ENCODE measurements at places on chromosomes 1 and 21.

DNA sequence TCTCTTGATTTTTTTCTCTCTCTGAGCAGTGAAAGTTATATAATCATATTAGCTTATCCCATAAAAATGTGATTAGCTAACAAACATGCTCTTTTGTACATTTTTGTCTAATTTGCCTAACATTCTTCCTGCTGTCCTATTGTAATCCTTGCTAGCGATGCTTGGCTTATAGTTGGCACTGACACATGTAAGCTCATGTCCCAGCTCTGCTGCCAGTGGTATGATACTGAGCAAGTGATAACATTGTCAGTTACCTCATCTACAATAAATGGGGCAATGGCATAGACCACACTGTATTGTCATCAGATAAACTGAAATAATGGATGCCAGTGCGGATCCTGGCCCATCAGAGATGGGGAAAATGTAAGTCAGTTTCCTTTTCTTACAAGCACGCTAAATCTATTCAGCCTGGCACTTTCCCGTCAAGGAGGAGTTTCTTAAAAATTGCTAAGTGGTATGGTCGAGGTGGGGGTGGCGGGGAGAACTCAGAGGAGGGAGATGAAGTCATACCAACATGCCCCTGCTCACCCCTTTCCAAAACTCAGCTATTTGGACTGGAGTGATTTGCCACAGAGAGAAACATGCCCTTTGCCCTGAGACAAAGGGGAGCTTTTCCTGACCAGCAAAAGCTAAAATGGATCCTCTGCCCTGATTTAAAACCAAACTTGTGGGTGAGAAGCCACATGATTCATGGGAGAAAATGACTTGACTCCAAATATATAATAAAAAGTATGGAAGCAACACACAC lies 1.3 kb downstream of the FYB2 start:
- no peak for DNase-seq

DNA sequence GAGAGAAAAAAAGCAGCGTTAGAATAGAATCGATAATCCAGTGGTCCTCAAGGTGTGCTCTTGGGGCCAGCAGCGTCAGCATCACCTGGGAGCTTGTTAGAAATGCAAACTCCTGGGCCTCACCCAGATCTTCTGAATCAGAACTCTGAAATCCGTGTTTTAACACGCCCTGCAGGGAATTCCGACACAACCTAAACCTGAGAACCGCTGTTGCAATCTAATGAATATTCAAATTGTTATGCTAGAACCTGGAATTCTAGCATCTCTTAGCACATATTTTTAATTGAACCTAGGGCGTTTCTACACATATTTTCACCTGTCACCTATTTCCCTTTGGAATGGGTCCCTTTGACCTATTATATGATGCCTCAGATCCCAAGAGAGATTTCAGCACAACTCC lies 175.7 kb downstream of the PSMG1 start:
- DNase-seq = no peak

DNA sequence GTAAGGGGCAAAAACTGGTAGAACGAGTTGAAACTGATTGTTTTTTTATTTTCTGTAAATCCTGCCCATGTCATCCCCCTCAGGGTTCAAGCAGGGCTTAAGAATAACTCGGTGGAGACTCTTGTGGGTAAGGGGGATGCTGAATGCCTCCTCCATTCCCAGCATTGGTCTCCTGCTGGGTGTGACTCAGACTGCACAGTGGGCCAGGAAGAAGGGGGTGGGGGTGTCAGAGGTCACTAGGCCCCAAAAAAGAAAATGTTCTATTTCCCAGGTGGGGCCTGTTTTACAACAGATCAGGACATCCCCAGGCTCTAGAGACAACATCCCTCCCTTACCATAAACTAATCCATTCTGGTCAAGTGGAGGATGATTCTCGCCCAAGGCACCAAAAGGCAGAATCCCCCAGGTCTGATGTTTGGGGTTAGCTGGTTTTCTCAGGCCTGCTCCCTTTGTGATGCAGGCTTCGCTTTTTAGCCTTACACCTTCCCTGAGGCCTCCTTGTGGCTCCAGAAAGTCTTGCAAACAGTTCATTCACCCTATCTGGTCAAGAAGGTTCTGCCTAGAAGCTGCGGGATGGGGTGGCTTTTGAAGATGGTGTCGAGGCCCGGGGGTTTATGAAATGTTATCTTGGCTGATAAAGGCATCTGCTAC lies 10.7 kb upstream of the GRHL3 start:
- no peak for DNase-seq

DNA sequence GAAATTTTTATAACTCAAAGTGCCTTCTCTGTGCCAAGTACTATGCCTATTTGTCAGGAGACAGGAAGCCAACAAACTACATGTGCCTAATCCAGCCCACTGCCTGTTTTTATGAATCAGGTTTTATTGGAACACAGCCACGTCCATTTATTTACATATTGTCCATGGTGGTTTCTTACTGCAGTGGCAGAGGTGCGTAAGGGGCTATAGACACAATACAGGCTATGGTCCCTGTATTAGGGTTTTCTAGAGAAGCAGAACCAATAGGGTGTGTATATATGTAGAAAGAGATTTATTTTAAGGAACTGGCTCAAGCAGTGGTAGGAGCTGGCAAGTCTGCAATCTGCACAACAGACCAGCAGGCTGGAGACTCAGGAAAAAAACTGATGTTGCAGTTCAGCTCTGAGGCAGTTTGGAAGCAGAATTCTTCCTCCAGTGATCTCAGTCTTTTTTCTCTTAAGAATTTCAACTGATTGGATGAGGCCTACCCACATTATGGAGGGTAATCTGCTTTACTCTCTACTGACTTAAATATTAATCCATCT lies 15.4 kb downstream of the PPIE start:
- DNase-seq = no peak

DNA sequence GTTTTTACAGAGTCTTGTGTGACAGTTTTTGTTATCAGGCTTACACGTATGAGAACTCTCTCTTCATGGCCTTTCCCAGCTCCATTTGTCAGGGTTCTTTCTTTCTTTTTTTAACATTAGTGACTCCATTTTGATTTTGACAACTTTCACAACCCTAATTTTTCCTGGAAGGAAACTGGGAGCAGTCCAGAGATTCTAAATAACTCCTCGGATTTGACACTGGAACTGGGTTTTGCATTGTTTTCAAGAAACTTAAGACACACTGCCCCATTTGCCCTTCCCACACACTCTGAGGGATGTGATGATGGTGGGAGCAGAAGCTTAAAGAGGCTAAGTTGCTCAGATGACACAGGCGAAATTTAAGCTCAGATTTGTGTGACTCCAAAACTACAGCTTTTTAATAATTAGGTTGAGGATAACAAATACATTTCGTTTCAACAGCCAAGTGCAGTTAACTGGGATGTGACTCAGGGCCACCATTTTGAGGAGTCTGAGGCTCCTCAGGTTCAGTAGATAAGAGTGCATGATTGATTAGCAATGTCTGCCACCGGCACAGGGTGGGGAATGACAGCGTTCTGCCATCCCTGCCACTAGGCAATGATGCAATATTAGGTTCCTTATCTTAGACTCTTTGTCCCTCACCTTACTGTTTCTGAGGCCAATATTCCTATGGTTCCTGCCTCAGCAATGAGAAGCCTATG lies 95.1 kb upstream of the ATP1A1 start:
- DNase-seq = no peak

DNA sequence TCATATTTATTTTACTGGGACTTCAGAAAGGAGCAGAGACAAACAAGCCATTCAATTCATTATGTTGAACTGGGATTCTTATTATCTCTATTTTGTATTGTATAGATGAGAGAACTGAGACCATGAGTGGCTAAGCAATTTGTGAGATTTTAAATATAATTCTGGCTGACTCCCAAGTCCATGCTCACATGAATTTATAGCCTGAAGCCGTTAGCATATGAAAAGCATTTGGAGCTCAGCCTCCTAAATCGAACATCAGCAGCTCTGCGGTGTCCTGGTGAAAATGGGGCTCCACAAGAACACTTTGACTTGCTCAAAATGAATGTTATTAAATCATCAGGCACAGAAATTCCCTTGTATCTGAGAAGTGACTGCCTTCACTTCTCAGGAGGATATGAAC lies 96.8 kb upstream of the DPT start:
- no peak for DNase-seq

GRCh38 chr1:112866151-112866550 lies 89.8 kb downstream of the SLC16A1 start:
- DNase-seq = no peak

DNA sequence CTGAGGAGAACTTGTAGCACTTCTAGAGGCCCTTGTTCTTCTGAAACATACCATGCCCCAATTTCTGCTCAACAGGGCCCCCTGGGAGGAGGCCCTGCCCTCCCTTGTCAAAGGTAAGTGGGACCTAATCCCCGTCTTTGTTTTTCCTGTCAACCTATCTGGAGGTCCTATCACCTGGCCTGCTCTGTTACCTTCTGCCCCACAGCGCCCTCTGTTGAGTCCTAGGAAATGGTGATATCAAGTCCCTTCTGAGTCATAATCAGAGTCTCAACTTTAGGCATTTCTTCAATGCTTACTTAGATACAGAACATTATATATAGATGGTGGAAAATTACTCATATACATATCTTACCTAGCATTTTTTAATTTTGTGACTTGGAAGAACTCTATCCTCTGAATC lies 28.2 kb upstream of the FCRL4 start:
- DNase-seq = no peak

DNA sequence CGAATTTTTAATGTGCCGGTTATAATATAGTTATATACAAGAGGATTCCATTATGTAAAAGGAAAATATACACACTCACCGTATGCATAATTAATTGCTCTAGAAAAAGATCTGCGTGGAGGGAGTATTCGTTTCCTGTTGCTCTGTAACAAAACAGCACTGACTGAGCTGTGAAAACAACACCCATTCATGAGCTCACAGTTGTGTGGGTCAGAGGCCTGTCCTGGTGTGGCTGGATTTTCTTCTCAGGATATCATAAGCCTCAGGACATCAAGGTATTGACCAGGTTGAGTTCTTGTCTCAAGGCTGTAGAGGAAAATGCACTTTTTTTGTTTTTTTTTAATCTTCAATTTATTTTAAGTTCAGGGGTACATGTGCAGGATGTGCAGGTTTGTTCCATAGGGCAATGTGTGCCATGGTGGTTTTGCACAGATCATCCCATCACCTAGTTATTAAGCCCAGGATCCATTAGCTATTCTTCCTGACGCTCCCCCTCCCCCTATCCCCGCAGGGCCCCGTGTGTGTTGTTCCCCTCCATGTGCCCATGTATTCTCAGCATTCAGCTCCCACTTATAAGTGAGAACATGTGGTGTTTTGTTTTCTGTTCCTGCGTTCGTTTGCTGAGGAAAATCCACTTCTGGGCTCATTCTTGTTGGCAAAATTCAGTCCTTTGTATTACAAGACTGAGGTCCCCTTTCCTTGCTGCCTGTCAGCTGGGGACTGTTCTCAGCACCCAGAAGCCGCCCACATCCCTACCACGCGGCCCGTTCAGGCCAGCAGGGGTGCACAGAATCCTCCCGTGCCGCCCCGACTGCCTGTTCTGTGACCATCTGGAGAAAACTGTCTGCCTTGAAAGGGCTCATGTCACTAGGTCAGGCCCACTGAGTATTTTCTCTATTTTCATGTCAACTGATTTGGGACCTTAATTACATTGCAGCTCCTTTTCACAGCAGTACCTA lies 87.4 kb upstream of the ERRFI1 start:
- DNase-seq = no peak

- no peak for DNase-seq
Measured at GRCh38 chr1:64246294-64246917, 43.0 kb downstream of the UBE2U start.

DNA sequence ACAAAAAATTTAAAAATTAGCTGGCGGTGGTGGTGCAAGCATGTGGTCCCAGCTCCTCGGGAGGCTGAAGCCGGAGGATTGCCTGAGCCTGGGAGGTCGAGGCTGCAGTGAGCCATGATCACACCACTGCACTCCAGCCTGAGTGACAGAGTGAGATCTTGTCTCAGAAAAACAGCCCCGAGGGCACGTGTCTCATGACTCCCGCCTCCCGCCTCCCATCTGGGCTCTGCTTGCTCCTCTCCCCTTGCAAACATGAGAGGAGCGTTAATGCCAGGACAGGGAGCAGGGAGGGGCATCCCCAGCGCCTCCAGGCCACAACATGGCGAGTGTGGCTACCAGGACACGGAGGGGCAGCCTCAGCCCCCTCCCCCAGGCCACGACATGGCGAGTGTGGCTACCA lies 28.3 kb downstream of the FAAP20 start:
- DNase-seq = no peak
